ENCODE measurements at places on chromosomes 2 and 18.

DNA sequence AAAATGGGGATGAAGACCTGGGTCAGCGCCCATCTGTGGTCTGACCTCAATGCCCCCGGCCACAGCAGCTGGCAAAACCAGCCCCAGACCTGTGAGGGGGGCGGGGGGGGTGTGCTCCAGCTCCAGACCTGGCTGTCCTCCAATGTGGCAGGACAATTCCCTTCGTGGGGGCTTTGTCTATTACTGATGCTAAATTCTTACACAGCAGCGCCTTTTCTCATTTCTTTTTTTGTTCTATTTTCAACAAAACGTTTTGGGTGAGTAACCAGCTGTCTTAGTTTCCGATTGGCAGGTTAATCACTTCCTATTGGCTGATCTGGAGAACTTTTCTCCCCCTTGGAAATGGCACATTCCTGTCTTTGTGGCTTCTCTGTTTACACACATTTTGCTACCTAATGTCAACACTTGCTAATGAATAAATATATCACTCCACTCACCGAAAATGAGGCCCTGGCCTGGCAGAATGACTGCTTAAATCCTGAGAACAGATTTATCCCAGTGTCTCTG is 4.4 kb downstream of the SMAD7 start:
- peak; percentile 86 for DNase-seq

DNA sequence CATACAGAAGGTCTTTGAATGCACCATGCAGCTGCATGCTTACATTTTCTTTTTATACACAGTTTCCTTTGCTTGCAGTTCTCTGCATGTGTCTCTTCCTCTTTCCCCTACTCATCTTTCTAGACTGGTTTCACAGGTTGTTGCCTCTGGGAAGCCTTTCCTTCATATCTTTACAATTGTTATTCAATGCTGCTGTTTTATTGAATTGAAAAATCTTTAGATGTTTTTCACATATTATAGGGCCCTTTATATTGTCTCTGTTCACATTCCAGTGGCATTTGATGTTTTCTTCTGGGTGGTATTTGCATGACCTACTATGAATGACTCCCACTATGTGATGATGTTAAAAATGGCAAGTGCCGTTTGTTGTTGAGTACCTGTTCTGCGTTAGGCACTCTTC is 91.1 kb downstream of the DIS3L2 start:
- DNase-seq: no peak

GRCh38 chr2:218329826-218330593 is 26.6 kb upstream of the CATIP start:
- no peak for DNase-seq

DNA sequence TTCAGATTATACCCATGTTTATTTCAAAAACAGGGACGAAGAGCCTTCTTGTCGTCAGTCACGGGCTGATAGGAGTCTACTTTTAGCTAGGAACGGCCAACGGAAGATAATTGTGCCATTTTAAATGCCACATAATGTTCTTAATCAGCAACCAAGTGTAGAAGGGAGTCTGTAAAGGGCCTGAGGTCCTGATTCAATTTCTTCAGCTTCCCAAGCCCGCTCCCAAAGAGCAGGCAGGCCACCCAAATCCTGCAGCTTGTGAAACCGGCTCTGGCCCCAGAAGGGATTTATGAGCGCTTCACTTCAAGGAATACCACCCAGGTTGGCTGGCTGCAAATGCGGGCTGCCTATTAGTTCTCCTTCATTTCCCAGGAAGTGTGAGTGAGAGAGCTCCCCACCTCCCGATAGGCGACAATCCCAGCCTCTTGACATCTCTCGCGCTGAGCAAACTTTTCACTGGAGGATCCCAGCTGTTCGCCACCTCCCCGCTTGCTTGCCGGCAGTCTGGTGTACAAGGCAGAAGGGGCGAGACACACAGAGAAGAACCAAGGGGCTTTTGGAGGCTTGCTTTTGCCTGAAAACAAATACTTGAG is 272.9 kb downstream of the CDH20 start:
- no peak for DNase-seq

- DNase-seq: no peak
Observed at GRCh38 chr2:232465061-232465460, 9.1 kb downstream of the ALPI start.

GRCh38 chr2:57740891-57741290 is 305.7 kb upstream of the VRK2 start:
- no peak for DNase-seq

DNA sequence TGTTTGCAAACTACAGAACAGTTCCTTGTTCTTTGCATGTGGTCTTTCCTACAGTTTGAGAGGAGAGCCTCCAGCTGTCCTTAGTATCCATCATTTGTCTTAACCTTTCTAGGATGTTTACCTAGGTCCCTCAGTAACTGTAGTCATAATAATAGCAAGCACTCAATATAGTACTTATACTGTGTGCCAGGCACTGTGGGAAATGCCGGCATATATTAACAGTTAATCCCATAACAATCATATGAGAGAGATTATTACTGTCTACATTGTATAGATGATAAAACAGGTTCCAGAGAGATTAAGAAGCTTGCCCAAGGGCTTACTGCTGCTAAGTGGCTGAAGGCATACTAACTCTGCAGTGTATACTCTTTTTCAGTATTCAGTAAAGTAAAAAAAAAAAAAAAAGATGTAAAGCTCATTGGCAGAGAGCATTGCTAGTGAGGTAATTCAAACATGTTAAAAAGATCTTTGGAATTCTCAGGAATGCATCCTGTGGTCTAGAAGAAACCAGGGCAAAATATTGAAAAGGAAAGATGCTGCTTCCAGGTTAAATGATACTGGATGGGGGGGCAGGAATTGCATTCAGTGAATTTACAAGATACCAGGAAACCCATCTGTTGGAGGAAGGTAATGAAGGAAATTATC is 72.3 kb downstream of the SPTBN1 start:
- DNase-seq: no peak

DNA sequence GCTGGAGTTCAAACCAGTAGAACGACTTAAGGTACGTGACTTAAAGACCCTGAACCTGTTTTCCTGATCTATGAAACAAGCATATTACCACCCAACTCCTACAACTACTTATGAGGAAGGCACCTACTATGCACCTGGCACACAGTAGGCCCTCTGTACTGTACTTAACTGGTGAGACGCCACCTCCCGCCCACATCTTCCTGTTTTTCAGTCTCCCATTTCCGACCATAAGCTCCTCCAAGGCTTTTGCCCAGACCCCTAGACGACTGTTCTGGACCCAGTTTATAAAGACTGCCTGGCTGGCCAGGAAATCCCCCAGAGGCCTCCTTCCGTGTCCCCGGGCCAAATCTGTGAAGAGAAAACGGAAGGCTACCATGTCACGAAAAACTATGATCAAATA is 1.5 kb downstream of the GALNT14 start:
- no peak for DNase-seq

DNA sequence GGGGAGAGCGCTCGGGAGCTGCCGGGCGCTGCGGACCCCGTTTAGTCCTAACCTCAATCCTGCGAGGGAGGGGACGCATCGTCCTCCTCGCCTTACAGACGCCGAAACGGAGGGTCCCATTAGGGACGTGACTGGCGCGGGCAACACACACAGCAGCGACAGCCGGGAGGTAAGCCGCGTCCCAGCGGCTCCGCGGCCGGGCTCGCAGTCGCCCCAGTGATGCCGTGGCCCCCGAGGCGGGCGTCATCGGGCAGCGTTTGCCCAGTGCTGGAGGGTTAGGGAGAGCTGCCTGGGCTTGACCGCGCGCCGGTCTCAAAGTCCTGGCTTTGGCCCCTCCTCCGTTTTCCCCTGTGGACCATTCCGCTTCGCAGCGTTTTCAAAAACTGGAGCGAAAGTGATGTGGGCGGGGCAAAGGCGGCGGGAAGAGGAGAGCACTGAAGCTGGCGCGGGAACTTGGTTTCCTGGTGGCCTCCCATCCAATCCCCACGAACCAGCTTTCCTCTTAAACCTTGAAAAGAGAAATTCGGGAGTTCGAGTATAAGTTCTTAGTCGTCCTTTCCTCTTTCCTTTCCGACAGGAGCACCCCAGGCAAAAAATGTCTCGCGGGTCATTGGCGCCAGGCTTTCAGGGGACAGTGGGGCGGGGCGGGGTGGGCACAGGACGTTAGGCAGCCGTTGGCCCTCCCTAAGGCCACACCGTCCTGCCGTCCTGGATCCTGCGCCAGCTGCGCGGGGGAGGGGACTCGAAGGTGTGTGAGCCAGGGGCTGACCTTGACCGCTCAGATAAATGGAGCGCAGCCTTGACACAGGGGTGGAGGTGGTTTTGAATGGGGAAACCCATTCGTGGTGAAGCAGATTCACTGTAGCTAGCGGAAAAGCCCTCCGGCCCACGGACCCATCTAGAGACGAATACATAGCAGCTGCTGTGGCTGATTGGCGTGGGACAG is 821 bp downstream of the TYMS start:
- DNase-seq: peak; percentile 93

GRCh38 chr2:131042148-131042775 is 51.0 kb downstream of the FAM168B start:
- no peak for DNase-seq

DNA sequence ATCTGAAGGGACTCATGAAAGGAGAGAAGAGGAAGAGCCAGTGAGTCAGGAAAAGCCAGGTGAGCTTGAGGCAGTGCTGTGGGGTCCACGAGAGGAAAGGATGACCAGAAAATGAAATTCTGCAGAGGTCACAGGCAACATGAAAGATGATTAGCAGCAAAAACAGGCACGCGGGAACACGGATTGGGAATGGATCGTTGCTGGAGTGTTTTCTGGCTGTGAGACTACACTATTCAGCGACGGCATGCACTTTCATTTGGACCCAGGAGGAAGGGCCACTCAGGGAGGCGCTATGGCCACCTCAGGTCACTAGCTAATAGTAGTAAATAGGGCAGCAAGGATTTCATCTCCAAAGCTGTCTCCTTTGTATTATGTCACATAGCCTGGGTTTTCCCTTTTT is 44.8 kb downstream of the ZNF532 start:
- DNase-seq: no peak

- DNase-seq: no peak
Observed at GRCh38 chr18:58297198-58297597, 253.2 kb downstream of the NEDD4L start.

DNA sequence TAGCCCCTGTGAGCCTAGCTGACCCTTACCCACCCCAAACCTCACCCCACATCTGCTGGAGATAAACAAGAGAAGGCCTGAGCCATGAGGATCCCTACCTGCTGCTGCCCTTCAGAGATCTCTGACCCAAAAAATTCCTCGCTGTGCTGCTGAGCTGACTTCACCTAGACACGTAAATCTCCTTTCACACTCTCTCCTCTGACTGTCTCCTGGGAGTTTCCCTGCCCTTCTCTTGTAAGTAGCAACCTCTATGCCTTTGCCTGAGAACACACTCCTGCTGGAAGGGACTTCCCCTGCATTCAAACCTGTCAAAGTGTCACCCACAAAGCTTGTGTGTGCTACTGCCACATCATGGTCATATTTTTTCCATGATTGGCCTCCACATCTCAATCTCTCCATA is 134.2 kb upstream of the NOL4 start:
- DNase-seq: no peak

- DNase-seq: no peak
Observed at GRCh38 chr2:126300348-126300747, 355.6 kb upstream of the GYPC start.

DNA sequence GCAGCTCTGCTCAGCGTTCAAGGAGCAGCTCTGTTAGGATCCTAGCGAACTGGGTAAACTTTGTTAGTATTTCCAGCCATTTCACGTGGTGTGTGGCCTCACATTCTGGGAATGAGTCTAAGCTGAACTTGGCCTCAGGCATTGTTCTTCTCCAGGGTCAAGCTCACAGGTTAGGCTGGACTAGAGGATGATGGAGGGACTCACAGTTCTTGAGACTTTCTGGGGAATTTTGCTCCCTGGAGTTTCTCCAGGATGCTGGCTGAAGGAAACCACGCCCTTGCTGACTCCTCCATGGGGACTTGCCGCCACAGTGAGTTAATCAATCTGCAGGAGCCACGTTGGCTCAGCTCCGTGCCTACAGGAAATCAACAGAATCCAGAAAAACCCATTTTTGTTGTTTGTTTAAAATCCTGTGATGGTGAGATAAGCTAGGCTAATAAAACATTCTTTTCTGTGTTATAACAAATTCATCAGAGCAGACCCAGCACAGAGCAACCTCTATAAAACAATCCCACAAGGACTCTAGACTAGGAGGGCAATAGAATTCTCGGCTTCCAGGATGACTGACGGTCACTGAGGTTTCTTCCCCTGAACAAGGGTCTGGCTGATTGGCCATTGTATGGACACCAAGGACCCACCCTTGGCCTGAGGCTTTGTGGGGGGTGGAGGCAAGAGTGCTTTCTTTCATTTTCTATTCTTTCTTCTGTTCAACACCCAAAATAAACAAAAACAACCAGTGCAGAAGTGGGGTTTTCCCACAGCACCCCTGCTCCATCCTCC is 12.6 kb downstream of the CNDP1 start:
- no peak for DNase-seq

GRCh38 chr2:160813506-160813858 is 319.9 kb upstream of the RBMS1 start:
- DNase-seq: peak; percentile 74

GRCh38 chr2:67574230-67574629 is 177.1 kb downstream of the ETAA1 start:
- DNase-seq: no peak

GRCh38 chr2:173448938-173449471 is 94.3 kb downstream of the CDCA7 start:
- DNase-seq: peak; percentile 85

- DNase-seq: no peak
Observed at GRCh38 chr2:65413610-65414009, 18.8 kb downstream of the SPRED2 start.
